ENCODE measurements at places on chromosomes 6 and 20.

GRCh38 chr6:104548297-104548696, 311.4 kb downstream of the HACE1 start:
- DNase-seq = no peak

- no peak for DNase-seq
These were observed 76.0 kb downstream of the AIG1 start for GRCh38 chr6:143136647-143137046.

GRCh38 chr6:146739696-146740095, 140.9 kb downstream of the ADGB start:
- no peak for DNase-seq

- no peak for DNase-seq
These were observed 21.9 kb upstream of the CDH22 start for GRCh38 chr20:46330072-46330763.

DNA sequence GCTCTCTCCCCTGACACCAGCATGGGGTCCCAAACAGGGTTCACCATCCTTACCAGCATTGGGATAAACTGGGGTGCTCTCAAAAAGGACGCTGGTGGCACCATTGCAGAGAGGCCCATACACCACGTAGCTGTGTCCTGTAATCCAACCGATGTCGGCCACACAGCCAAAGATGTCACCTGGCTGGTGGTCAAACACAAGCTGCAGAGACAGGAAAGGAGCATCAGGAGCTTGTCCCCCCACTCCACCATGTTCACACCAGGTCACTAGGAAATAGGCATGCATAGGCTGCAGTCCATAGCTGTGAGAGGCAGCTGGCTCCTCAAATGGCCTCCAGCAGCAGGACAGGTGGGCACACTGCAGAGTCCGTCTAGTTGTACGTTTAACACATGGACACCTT, 28.8 kb upstream of the APMAP start:
- DNase-seq = no peak

DNA sequence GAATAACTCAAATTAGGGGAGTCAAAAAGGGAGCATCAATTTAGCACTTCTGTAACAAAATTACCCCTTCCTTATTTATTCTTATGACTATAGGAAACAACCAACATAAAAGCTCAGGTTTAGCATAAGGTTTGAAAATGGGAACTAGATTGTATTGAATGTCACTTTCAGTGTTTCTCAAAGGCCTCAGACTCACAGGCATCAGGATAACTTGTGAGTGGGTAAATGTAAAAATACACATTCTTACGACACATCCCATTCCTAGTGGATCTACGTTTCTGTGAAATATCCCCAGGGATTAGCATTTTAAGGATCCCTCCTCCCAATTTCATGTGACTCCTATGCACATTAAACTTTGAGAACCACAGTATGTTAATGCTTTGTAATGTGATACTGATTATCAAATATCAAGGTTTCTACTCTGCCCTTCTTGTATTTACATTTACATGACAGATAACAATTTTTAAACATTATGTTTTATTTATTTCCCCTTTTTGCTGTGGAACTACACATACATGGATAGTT, 114.8 kb downstream of the HS3ST5 start:
- no peak for DNase-seq

GRCh38 chr6:163897030-163897429, 482.5 kb downstream of the QKI start:
- no peak for DNase-seq

- no peak for DNase-seq
These were observed 205.2 kb downstream of the BMP7 start for GRCh38 chr20:57061051-57061900.

- DNase-seq = peak; percentile 2
These were observed 1.0 kb downstream of the CCN2 start for GRCh38 chr6:131949909-131950766.

DNA sequence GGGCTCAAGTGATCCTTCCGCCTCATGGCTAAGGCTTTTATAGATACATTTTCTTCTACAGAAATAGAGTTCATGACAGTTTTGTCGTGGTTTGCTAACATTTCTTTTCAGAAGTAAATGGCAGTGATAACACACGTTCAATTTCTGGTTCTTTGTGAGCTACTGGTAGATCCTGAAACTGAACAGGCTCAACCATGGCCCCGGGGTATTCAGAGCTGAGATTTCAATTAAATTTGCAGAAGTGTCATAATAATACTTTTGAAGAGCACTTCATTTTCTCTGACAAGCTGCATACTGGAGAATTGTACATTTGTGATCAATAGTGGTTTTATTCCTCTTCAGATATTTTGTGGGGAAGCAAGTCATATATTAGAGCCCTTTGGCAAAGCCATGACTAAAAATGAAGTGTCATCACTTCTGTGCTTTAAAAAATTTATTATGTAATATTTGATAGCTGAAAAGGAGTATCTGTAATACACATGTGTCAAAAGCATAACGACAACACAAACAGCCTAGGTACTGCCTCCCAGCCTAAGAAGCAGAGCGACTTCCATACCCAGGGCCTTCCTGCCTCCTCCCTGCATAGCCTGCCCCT, 84.3 kb upstream of the SCP2D1 start:
- no peak for DNase-seq

DNA sequence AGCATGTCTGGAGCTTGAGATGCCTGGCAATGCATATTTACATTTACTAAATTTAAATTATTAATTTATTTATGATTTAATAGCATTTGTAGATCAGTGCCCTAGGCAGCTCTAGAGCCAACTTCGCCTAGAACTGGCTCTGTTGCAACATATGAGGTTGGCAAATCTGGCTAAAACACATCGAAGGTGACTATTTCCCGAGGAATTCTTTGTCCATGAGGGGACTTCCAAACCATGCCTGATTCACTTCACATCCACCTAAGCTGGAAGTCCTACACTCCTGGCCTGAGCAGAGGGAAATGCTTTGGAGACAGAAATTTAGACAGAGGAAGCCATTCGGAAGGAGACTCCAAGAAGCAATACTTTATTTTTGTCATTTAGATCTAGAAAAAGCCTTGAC, 211.0 kb upstream of the ARG1 start:
- no peak for DNase-seq

Measured in stimulated activated CD8-positive, alpha-beta memory T cell treated with anti-CD3 and anti-CD28 coated beads, Interleukin-7, amount 100 ng/mL, for 4 hours (primary cell).